NCI-H524 treated with DMSO at 0.1 percent for 48 hours (cell line): ENCODE measurements at places on chromosomes 7 and 10.

DNA sequence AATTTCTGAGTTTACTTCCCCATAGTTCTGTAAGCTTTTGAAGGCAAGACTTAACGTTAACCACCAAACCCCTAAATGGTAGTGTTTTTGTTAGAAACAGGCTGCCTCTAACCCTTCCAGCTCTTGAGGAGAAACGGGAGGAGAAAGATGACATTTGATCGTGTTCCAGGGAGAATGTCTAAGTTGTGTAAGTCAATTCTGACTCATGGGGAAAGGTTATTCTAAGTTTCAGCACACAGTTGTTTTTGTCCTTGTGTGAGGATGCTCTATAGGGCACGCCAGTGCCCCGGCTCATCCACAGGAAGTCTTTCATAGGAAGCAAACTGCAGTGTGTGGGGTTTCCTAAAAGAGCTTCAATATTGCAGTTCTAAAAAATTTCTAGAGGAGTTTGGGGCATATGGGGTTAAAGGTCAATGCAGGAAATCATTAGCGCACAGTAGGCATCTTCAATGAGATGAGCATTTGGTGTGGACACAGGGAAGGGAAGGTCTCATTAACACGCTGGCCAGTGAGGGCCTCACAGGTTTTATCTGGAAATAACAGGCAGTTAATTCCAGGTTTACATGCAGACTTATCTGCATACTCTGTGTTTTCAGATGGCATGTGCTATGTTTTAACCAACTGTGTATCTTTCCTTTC, 638.2 kb upstream of the IGFBP3 start:
- no peak for DNase-seq

- no peak for DNase-seq
Measured at GRCh38 chr7:40604601-40605438, 470.0 kb downstream of the SUGCT start.

DNA sequence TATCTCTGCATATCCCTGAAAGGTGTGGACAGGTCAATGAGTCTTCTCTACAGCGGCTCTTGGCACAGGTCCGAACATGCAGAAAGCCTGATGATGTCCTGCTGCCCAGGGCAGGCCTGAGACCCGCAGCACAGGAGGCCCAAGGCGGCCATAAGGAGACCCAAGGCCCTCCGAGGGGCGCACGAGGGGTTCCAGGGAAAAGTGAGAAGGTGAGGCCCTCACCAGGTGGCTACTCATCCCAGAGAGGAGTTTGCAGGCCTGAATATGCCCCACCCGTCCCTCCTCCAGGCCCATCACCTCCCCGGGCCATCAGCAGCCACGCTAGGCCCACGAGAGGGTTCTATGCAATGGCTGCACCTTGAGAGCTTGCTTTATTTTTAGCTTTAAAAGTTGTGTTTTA, 173.4 kb upstream of the RHEB start:
- no peak for DNase-seq

DNA sequence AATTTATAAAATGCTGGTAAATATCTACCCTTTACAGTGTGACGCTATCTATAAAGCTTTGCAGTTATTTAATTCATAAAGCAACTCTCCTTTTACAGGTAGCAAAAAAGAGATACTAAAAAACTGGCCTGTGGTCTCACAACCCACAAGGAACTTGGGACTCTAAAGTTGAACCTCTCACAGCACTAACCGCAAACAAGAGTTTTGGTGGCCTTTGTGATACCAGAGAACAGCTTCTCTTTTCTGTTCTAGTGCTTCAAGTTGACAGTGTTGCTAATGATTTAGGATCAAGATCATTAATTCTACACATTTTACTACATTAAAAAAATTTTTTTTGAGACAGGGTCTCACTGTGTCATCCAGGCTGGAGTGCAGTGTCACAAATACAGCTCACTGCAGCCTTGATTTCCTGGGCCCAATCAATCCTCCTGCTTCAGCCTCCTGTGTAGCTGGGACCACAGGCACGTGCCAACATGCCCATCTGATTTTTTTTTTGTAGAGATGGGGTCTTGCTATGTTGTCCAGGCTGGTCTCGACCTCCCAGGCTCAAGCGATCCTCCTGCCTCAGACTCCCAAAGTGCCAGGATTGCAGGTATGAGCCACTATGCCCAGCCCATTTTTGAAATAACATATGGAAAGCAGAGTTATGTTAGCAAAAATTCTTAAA, 56.0 kb upstream of the ST8SIA6 start:
- no peak for DNase-seq

- DNase-seq = no peak
Measured at GRCh38 chr10:120634659-120635058, 177.6 kb downstream of the PLPP4 start.

DNA sequence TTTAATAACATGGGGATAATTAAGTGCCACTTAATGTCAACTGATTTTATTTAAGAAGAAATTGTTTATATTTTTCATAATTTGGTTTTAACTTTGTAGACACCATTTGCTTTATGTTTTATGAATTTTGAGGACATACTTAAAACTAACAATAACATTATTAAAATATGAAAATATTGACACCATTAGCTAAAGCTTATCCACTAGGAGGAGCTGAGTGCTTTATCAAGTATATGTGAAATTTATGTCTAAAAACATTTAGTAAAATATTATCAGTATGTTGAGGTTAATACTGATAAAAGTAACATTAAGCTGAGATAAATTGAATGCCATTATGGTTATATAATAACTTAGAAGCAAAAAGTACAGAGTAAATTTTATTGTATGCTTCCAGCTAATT, 622.1 kb downstream of the ARL4A start:
- DNase-seq = no peak

DNA sequence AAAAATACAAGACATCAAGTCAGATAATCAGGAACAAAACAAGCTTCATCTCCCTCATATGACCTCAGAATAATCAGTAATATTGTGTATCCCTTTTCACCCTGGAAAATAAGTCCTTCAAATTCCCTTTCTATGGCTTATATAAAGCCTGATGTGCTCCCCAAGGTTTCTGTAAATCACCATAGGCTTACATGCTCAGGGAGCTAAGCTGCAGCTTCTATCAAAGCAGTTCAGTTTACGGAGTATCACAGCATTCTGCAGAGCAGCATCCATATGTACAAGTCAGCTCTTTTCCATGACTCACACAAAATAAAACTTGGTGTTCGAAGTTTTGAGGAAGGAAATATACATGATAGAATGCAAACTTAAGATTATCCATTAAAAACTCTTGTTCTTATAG, 225.6 kb downstream of the LRRTM3 start:
- no peak for DNase-seq
